ENCODE measurements at places on chromosomes 5 and 9.

- DNase-seq = peak; percentile 12
Measured at GRCh38 chr5:64147849-64148441, 17.7 kb upstream of the RNF180 start.

- DNase-seq = no peak
Measured at GRCh38 chr9:4223312-4223833, 76.5 kb downstream of the GLIS3 start.

DNA sequence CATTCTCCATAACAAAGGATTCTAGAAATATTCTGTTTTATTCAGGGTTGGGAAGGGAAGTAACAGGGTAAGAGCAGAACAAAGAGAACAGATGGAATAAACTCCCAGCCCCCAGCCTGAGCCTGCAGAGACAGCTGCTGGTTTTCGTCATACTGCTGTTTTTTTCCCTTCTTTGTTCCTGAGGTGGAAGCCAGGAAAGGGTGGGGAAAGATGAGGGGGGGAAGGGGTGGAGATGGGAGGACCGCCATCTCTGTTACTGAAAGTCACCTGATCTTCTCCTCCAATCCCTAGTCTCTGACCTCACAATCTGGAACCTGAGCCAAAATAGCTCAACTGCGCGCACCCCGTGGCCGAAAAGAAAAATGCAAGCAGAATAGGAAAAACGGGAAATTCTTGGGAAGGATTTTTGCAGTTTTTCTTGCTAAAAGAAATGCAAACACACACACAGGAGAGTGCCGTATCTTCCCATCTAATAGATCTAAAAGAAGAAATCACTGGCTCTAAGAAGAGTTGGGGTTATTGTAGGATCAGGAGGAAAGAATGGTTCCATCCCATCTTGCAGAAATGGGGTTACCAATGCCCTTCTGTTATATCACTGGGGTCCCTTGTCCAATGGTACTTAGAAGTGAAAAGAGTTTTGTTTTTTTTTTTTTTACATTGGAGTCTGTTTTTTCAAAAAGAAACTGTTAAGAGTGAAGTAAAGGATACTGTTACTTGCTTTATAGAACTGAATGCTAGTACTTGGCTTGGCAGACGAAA lies 57.9 kb downstream of the DIAPH1 start:
- DNase-seq = peak; percentile 96

- no peak for DNase-seq
Measured at GRCh38 chr5:132022737-132023136, 11.3 kb upstream of the ACSL6 start.

DNA sequence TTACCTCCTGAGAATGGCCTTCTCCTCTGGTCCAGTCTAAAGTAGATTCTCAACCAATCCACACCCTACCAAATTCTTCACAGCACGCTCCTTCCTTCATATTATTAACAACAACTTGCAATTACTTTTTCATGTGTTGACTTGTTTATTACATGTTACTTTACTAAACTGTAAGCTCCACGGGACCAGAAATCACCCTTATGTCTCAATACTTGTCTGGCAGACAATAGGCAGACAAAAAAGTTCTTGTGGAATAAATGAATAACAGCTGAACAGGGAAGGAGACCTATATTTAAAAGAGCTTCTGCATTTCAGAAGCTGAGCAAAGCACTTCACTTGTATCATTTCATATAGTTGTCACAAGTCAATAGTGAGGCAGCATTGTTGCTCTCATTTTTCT lies 5.7 kb upstream of the WWC1 start:
- no peak for DNase-seq

- no peak for DNase-seq
Measured at GRCh38 chr9:35930521-35930920, 21.2 kb downstream of the SPAAR start.

DNA sequence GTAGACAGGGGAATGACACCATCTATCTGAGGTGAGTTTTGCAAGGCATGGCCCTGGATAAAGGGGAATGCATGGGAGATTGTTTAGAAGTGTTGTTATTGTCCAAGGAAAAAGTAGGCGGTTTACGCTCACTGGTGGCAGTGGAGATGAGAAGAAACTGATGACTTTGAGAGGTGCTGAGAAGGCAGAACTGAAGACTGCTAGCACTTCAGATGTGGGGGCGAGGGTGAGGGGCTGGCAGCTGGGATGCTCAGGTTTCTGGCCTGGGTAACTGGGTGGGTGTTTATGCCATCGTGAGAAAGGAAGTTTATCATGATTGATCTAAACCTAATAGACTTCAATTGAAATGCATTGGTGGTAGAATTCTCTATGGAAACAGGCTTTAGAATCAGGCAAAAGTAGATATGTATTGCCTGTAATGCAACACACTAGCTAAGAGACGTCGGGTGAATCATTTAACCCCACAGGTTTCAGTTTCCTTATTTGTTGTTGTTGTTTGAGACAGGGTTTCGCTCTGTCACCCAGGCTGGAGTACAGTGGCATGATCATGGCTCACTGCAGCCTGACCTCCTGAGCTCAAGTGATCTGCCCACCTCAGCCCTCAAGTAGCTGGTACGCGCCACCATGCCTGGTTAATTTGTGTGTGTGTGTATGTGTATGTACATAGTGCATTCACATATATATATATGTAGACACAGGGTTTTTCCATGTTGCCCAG lies 123.5 kb downstream of the SLC24A2 start:
- no peak for DNase-seq

- no peak for DNase-seq
Measured at GRCh38 chr5:138139781-138140090, 508 bp upstream of the NME5 start.

DNA sequence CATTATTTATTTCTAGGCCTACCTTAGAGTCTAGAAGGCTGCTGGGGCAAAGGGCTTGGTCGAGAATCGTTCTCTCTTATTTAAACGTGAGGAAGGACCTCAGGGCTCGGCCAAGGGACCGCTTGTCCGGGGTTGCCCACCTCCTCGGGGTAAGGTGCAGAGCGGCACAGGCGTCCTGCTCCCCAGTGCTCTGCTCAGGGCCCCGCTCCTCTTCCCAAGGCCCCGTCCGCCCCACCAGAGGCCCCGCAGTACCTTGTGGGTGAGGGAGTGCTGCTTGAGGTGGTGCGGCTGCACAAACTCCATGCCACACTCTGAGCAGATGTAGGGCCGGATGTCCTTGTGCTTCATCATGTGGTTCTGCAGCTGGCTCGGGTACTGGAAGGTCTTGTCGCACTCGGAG lies 47.3 kb downstream of the ZNF366 start:
- no peak for DNase-seq

- no peak for DNase-seq
Measured at GRCh38 chr9:91222457-91222856, 139.3 kb downstream of the AUH start.

- DNase-seq = no peak
Measured at GRCh38 chr5:57445006-57445704, 37.5 kb downstream of the ACTBL2 start.

GRCh38 chr5:151264113-151264512 lies 11.1 kb downstream of the GM2A start:
- DNase-seq = no peak

- no peak for DNase-seq
Measured at GRCh38 chr5:83866181-83866580, 145.5 kb upstream of the HAPLN1 start.

DNA sequence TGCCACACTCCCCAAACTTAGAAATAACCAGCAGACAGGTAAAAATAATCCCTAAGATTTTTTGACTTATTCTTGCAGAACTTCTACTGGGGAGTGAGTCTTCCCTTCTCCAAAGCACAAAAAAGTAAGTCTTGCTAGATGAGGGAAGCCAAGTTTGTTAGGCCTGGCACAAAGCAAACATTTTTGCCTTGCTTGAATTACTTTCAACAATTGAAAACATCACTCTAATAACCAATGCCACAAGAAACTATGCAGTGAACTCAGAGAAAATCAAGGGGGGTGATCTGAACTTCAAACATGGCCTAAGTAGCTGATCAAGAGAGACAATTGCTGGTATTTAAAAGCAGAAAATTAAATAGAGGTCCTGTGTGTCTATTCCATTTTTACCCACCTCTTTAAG lies 123.6 kb upstream of the SLC1A3 start:
- DNase-seq = no peak

DNA sequence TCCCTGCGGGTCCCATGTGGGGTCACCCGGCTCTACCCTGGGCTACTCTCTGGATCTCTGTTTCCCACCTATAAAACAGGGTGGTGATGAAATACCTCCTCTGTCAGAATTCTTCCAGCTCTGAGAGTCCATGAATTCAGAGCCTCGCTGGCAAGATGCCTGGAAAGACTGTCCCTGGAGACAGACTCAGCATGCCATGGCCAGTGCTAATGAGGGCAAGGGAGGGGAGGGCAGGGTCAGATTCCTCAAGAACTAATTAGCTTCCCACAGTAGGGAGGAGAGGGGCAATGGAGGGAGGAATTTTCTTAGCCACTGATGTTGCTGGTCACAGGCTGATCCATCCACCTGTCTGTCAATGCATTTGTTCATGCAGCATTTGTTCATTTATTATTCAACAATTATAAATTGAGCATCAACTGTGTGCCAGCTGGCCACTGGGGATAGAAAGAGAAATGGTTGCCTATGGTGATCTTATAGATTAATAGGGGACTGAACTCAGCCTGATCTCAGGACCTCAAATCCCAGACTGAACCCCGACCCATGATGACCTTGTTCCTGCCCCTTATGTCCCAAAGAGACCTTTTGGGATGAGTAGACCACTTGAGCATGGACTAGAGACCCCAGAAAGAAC lies 4.7 kb downstream of the SYNPO start:
- peak; percentile 74 for DNase-seq

- DNase-seq = no peak
Measured at GRCh38 chr5:77629509-77630113, 8.9 kb downstream of the OTP start.

DNA sequence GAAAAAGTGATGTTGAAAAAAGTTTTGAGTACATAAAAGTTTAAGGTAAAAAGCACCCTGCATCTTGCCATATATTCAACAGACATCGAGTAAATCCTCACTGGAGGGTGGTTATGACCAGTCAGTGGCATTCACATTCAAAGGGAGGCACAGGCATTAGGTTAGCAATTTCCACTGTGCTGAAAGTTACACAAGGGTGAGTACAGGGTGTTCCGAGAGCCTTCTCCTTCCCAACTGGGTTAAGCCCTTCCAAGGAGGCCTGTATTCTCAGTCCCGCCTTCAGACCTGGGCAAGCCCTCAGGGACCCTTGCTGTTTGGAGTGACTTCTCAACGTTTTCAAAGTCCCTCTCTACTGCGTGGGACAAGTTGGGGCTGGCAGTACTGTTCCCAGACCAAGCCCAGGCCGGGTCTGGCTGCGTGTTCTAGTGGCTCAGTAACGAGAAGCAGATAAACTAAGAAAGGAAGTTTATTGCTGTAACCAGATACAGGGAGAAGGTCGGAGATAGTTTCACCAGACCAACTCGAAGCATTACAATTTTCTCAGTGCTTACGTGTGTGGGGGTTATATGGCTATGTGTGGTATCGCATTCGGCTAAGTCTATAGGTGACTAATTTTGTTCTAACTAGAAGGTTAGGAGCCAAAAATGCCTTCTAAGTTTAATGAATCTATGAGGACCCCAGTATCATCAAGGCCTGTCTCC lies 13.0 kb upstream of the SETX start:
- no peak for DNase-seq

GRCh38 chr5:9834871-9835770 lies 205.0 kb upstream of the TAS2R1 start:
- no peak for DNase-seq

DNA sequence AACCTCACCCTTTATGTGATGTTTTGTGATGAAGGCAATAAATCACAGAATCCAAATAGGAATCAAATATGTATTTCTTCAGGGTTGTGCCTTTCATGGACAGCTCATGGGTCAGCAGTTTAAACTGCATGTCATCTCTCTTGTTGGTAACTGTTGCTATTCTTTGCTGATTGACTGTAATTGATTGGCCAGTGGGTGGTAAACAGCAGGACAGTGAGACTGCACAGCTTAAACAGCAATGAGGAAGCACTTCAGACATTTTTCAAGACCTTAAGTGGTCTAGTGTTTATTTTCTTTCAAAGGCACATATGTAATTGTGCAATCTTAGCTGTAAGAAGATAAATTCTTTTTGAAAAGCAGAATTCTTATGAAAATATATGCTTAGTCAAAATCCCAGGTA lies 260.5 kb downstream of the COX7C start:
- DNase-seq = no peak

- DNase-seq = no peak
Measured at GRCh38 chr9:86281593-86282076, 703 bp downstream of the ISCA1 start.

GRCh38 chr9:135969064-135969683 lies 8.0 kb upstream of the UBAC1 start:
- DNase-seq = no peak

GRCh38 chr5:151448038-151448985 lies 909 bp downstream of the SLC36A1 start:
- DNase-seq = no peak

DNA sequence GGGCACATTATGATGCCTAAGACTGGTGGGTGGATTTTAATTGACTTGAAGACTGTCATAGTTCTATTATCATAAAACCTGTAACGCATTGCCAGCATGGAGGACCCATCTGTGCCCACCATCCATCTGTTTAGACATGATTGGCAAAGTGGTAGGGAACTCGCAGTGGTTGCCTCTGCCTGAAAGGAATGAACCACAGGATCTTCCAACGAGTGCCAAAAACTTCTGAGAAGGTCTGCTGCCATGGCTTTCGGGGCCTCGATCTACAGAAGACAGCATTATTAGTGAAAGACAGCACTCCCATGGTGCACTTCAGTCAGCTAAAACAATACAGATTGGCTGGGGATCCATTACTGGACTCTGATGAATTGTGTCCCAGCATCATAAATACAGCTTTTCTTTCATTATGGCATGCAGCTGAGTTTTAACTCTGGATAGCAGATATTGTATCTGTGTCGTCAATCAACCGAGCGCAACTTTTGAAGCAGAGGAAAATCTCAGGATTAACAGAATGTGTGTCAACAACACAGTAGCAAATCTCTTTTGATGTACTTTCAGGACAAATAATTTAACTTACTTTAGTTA lies 74.3 kb downstream of the ZDHHC21 start:
- DNase-seq = no peak

GRCh38 chr9:134343637-134344036 lies 17.4 kb downstream of the RXRA start:
- DNase-seq = no peak

- DNase-seq = no peak
Measured at GRCh38 chr9:127965953-127966352, 14.8 kb downstream of the EEIG1 start.

- DNase-seq = no peak
Measured at GRCh38 chr5:120632430-120632829, 168.3 kb downstream of the PRR16 start.

- peak; percentile 42 for DNase-seq
Measured at GRCh38 chr5:141691867-141692532, 10.0 kb upstream of the ARAP3 start.

DNA sequence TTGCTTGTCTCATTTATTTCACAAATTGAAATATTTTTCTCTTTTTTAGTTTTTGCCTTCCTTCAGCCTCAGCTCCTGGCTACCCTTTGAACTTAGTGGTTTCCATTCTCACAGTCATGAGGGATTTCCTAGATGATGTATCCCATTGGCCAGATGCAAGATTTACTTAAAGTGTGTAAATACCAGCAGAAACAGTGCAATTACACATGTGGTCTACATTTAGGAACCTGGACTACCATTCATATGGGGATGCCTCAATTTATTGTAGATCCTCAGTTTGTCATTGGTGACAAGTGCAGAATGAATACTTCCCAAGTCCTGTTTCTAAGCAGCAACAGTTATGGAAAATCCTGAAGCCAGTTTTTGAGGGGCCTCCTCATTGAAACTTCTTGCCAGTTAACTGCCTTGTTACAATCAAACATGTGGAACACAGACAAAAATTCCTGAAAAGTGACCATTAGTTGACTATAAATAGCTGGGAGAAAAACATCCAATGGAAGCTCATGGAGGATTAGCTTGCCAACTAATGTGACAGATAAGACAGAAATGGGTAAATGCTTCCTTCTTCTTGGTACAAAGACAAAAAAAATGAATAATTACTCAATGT lies 113.6 kb upstream of the FER start:
- no peak for DNase-seq

Measured in fibroblast of skin of left quadriceps (primary cell).